Activated T-helper 1 cell treated with anti-CD3 and anti-CD28 coated beads, Interleukin-12 subunit alpha, Interleukin-12 subunit beta, Interleukin-2, Interleukin-4 antibody, amounts not matched to agents 30 ng/mL and 10 ng/mL and 1 ng/mL, durations not matched to agents 14 hours and 24 hours and 36 hours (primary cell): ENCODE measurements at places on chromosomes 11 and 22. TPM values are rescaled to one million over a fixed set of nuclear protein-coding genes. Genes with fewer than 3 reads are reported as not detected.

DNA sequence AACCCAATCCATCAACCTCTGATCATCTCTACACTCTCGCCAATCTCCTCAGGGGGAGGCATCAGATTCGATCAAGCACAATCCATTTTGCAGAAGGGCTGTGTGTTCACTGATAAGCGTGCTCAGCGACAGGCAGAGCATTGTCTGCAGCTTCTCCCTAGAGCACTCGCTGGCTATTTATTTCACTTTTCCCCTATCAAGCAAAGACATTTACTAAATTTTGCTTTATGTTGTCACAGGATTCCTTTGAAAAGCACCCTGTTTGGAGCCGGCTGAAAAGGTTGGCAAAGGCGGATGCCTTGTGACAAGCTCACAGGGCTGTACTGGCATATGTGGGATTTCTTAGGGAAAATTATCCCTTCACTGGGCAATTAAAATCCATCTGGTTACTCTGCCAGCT is 1381.5 kb upstream of the TENM4 start:
- no peak for DNase-seq

DNA sequence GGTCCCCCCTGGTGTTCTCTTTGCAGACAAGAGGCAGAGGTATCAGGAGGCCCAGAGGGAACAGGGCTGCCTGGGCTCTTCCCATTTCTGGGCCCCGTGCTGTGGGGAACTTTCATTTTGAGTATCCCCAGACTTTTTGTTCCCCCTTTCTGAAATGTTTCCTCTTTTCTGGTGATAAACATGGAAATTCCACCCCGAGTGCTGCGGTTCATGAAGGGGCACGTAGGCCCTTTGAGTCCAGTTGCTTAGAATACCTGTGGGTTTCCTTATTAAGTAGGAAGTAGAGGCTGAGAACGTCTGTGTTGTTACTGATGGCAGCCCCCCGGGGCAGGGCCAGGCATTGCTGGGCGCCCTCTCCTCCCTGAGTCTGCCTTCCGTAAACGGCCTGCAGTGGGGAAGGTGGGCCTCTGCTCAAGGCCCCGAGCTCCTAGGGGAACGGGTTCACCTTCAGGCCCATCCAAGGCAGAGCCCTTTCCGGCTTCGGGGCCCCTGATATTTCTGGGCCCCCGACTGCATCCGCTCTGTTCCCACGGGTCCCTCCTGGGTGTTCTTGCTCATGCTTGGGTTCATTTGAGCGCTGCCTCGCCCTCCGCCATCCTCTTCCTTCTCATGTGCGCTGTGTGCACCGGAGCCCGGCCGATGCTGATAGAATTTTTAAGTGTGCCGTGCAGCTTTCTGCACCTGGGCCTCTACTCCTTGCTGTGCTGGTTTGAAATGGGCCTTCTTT is 12.0 kb downstream of the TBC1D22A start:
- DNase-seq = no peak

DNA sequence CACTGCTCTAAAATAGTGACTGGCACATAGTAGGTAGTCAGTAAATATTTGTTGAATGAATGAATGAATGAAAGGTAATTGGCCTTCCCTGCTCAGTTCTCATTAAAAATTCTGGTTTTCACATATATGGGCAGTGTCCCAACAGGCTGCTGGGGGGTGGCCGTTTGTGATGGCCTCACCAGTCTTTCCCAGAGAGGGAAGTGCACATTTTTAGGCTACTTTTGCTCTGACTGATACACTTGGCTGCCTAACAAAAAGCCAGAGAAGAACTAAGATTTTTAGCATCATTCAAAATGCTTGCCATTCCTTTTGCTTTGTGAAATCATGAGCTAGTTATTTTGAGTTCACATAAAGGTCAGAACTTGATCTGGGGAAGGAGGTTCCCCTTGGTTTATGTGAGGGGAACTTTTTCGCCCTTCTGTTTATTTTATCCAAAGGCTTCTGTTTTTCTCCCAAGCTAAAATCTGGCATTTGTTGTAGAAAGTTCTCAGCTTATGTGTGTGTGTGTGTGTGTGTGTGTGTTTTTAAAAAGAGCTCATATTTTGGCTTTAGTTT is 83.1 kb downstream of the PTPRJ start:
- no peak for DNase-seq

- DNase-seq = no peak
These were observed 79.2 kb downstream of the TRMU start for GRCh38 chr22:46414704-46415103.

DNA sequence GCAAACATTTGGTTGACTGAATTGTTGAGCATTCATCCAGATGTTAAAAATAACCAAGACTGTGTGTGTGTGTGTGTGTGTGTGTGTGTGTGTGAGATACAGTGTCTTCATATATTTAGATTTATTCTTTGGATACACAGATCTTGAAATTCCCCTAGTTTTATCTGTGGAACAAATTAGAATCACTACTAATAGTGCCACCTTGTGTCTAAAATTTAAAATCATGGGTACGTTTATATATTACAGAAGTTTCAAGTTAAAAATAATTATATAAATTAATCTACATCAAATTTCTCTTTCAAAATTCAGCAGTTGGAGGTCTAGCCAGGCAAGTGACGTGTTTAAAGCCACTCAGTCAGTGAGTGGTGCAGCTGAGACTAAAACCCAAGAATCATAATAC is 1566.2 kb upstream of the TENM4 start:
- no peak for DNase-seq

GRCh38 chr11:32107647-32108046 is 16.8 kb downstream of the RCN1 start:
- no peak for DNase-seq

GRCh38 chr11:11036185-11036847 is 178.5 kb upstream of the ZBED5 start:
- no peak for DNase-seq

GRCh38 chr11:22407921-22408320 is 69.7 kb downstream of the SLC17A6 start:
- no peak for DNase-seq

DNA sequence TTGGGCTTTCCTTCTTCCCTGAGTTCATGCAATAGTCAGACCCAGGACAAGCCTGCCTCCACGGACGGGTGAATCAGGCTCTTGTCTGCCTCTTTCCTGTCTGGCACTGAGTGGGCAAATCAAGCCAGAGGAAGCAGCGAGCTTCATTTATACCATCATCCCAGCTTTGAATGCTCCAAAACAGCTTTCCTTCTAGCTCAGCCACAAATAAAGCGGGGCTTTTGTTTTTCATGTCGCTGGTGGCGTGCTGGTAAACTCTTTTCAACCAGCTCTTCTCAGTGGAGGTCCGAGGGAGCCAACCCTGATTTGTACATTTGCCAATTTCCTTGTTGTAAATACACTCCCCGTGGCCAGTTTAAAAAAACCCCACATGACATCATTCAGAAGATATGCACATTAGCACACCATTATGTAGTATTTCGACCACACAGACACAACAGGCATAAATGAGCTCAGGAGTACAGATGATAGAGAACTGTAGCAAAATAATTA is 8.6 kb downstream of the C11orf91 start:
- no peak for DNase-seq

MPEG1 gene
- total RNA-seq = not detected in 2 replicates

FIBIN gene
- not detected in 2 replicates for total RNA-seq

MUC5AC gene
- total RNA-seq = not detected in 2 replicates

CBLIF gene
- total RNA-seq = not detected in 2 replicates

IGSF22 gene
- 0.81 and 0.86 TPM in 2 replicates for total RNA-seq
